ENCODE measurements at places on chromosomes 11 and 22.

DNA sequence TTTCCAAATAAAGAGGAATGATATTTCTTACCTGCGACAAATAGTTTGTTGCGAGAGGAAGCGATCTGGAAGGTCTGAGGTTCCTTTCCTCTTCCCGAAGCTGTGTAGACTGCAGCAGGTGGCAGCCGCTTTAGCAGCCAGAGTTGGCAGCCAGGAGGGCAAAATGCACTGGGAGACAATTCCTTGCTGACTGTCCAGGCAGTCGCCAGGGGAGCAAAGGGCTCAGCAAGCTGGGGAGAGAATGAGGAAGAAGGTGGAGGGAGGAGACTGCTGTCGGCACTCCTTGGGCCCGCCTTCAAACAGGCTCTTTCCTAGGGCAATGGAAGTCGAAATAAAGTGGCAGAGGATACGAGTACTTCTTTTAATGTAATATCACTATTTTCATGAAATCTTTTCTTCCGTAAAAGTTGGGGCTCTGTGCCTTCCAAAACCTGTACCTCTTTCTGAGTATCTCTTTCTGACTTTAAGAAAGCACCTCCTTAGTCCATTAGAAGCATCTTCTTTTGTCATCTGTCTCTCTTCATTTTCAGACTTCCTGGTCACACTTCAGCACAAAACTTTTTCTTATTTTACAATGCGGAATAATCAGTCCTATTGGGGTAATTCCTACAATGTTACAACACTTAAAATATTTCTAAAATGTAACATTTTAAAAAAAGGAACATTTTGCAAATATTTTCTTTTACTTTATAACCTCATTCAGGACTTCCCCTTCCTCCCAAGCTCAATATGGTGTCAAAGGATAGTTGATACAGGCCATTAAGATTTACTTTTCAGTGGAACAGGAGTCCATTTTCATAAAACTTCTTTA, at the start of gene IL18:
TSS of gene IL18 (minus strand) at position 220 of the 811 bp plus-strand sequence. CDS start 9,041 bp downstream, outside the sequence.
- DNase-seq = peak; percentile 35

DNA sequence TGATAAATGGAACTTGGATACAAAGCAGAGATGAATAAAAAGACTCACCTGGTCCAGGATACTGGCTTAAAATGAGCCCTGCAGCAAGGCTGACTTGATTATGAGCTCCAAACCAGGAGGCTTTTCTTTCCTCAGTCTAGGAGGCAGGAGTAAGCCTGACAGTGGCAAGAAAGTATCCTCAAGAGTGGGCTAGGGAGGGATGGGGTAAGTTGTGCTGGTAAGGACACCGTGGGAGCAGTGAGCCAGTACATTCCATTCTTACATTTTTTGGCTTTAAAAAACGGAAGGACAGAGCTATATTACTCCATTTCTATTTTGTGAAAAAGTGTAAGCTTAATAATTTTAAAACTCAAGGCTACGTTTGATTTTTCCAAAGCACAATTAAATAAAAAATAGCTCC, 187.1 kb upstream of the DDI1 start:
- no peak for DNase-seq

DNA sequence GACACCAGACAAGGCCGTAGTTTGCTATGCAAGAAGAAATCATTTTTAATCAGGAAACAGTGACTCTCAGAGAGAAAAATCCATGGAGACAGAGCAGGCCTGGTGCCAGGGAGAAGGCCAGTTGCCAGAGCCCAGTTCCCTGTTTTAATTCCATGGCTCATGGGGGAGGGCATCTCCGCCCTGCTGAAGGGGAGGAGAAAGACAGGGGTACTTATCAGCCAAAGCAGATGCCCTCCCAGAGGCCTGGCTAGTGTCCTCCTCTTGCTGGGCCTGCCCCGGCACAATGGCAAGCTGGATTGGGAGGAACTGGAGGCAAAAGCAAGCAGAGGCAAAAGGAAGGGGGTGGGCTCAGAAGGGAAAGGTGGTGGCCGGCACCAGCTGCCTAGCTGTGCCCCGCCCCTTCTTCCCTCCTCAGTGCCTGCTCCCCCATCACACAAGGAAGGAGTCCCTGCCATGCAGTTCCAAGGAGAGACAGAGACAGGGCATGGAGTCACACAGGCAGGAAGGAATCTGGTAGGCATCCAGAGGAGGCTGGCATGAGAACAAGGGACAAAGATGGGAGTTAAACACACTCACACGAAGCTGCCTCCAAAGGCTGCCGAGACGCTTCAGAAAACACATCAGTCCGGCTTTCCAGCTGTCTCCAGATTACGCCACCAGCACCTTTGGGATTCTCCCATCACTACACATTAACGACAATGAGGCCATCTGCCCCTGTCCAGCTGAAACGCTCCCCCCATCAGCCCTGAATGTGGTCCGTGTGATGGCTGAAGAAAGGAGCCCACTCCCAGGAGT, 591.8 kb downstream of the BUD13 start:
- DNase-seq = no peak

- DNase-seq = peak; percentile 62
These were observed 12.0 kb downstream of the OR51I2 start for GRCh38 chr11:5460983-5461621.

DNA sequence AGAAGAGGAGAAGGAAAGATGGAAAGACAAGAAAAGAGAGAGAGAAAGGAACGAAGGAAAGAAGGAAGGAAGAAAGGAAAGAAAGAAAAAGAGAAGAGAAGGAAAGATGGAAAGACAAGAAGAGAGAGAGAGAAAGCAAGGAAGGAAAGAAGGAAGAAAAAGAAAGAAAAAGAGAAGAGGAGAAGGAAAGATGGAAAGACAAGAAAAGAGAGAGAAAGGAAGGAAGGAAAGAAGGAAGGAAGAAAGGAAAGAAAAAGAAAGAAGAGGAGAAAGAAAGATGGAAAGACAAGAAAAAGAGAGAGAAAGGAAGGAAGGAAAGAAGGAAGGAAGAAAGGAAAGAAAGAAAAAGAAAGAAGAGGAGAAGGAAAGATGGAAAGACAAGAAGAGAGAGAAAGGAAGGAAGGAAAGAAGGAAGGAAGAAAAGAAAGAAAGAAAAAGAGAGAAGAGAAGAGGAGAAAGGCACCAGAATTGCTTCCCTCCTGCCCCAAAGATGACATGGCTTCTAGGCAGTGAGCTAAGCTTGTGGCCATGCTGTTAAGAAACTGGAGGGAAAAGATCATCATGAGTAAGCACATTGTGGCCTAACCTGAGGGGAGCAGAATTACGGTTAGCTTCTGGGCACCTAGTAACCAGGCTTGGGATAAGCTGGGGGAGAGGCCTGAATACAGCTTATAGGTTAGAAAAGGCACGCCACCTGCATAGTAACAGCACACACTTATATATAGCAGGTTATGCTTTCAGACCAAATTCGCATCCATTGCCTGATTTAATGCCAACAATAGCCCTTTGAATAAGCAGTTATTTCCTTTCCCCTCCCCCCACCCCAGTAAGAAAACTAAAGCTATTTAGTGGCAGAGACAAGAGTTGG, 2.3 kb upstream of the ST3GAL4 start:
- DNase-seq = no peak

GRCh38 chr11:123518496-123519054, 88.5 kb downstream of the GRAMD1B start:
- no peak for DNase-seq

DNA sequence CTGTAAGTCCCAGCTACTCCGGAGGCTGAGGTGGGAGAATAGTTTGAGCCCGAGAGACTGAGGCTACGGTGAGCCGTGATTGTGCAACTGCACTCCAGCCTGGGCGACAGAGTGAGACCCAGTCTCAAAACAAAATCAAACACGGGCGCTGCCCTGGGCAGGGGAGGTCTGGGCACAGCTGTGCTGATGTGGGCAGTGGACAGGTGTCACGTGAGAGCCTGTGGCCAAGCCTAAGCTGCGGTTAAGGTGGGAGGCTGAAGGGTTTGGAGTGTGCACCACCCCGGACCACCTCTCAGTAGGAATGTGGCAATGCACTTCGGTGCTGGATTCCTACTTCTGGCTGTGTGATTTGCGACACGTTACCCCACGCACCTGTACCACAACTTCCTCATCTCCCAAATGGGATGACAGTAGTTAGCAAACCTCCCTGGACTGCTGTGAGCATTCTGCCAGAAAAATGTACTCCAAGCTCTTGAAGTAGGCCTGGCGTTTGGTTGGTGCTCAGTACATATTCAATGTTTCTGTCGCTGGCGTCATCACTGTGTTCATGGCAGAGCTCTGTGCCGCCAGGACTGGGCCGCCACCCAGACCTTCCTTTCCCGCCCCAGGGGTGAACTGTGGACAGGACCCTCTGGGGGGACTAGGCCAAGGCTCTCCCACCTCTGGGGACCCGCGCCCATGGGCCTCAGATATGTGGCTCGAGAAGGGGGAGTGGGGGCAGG, 807 bp upstream of the ZNF74 start:
- no peak for DNase-seq

- no peak for DNase-seq
These were observed 36.9 kb downstream of the MOB2 start for GRCh38 chr11:1449490-1450243.

GRCh38 chr11:64792482-64792881, 10.5 kb downstream of the MAP4K2 start:
- DNase-seq = no peak

DNA sequence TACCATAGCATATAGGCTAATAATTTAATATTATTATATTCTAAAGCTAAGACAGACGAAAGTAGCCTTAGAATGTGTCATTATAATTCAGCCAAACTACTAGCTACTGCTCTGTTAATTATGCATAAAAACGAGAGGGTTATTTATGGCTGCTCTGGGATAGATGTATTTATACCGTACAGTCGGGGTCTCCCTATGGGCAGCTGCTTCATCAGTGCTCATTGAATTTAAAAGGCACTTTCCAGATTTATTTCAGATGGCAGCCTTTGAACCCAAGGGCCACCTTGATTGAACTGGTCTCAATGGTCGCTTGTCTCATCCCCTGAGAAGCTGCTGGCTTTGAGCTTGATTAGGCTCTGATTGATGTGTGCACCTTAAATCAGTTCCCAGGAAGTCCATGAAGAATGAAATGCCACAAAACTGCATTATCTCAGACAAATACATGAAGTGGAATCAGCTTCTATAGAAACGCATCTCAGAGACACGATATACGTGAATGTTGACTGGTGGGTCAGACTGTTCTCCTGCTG, 377.6 kb downstream of the LRRC4C start:
- DNase-seq = no peak

DNA sequence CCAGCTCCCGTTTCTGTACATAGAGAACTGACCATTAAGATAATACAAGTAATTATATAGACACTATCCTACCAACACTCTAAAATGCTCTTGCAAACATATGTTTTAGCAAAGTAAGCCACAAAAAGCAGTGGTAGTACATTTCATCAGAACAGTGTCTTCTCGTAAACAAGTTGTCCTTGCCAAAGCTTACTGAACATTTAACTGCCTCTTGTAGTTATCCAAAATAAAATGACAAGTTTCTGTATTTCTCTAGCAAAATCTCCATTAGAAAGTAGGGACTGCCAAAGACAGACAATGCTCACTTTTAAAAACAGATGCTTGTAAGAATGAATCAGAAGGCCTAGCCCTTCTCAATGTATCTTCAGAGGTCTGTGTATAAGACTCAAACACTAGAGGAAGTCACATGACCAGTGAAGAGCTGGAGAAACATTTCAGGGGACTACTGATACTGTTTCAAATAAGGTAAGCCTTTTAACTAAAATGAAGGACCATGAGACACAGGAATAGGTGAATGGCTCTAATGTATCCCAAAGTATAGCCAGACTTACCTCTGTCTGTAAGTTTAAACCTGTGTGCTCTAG, 7.8 kb upstream of the ZC3H12C start:
- DNase-seq = no peak

DNA sequence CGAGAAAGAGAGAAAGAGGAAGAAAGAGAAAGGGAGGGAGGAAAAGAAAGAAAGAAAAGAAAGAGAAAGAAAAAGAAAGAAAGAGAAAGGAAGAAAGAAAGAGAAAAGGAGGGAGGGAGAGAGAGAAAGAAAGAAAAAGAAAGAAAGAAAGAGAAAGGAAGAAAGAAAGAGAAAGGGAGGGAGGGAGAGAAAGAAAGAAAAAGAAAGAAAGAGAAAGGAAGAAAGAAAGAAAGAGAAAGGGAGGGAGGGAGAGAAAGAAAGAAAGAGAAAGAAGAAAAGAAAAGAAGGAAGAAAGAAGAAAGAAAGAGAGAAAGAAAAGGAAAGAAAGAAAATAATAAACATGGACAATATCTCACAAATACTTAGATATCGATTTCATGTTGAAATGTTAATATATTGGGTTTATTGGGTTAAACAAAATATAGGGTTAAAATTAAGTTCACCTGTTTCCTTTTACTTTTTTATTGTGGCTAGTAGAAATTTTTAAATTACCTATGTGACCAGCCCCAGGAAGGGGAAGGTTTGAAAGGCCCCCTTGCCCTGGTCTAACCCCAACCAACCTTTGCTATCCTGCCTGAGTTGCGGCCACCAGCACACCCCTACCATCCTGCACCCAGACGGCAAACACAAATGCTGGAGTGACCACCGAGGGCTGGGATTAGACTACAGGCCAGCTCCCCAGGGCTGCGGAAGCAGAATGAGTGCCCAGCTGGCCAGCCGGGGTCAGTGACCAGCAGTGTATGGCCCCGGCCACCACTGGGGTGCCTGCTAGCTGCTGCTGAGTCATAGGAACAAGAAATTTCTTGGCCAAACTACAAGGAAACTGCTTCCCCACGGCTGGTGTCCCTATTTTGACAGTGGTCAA, 81.0 kb upstream of the FGF3 start:
- DNase-seq = no peak

DNA sequence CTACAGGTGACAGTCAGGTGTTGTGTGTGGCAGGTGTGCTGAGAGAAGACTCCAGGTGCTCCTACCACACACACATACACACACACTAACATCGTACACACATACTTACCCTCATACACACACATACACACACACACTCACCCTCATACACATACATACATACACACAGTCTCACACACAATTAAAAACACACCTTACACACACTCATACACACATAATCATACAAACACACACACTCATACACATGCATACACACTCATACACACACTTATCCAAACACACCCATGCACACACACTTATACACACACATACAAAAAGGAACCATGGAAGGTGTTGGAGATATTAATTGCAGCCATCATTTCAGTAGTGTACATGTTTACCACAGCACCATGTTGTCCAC, 4.6 kb downstream of the KRTAP5-3 start:
- DNase-seq = no peak

GRCh38 chr11:111834432-111835163, 36.8 kb downstream of the ALG9 start:
- no peak for DNase-seq

GRCh38 chr11:13487661-13488030, 8.2 kb downstream of the PTH start:
- DNase-seq = no peak

GRCh38 chr11:131229221-131229620, 141.2 kb upstream of the NTM start:
- DNase-seq = no peak

DNA sequence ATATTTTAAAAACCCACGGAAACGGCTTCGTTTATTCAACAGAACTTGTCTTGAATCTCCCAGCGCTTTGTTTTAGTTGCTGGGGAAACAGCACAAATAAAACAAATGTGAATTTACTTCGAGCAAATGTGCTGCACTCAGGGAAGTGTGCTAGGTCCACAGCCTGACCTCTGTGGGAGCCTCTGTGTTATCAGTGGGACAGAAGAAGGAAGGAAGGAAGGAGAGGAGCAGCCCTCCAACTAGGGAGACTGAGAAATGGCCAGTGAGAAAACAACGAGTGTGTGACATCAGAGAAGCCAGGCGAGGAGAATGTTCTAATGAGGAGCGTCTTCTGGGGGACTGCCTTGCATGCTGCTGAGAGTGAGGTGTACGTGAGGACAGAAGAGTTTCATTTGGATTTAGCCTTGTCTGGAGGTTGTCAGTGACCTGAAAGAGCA, 42.7 kb downstream of the PPP6R3 start:
- peak; percentile 66 for DNase-seq

GRCh38 chr11:26063915-26064314, 268.0 kb upstream of the ANO3 start:
- DNase-seq = no peak
